H1 (cell line): ENCODE measurements at places on chromosomes 1 and 21. TPM values are rescaled to one million over a fixed set of nuclear protein-coding genes. Genes with fewer than 3 reads are reported as not detected.
A peak's percentile ranks its signal among the peaks of the same experiment; 100 is the strongest.

GRCh38 chr1:85157436-85157835, 43.4 kb downstream of the SYDE2 start:
- H3K36me3 ChIP-seq: no peaks in the 10 kb centered on the region
- no peak overlapping the region for H3K27ac ChIP-seq
- no peaks in the 10 kb centered on the region for H3K27me3 ChIP-seq
- no peak for DNase-seq
- no peak overlapping the region for H3K4me3 ChIP-seq

DNA sequence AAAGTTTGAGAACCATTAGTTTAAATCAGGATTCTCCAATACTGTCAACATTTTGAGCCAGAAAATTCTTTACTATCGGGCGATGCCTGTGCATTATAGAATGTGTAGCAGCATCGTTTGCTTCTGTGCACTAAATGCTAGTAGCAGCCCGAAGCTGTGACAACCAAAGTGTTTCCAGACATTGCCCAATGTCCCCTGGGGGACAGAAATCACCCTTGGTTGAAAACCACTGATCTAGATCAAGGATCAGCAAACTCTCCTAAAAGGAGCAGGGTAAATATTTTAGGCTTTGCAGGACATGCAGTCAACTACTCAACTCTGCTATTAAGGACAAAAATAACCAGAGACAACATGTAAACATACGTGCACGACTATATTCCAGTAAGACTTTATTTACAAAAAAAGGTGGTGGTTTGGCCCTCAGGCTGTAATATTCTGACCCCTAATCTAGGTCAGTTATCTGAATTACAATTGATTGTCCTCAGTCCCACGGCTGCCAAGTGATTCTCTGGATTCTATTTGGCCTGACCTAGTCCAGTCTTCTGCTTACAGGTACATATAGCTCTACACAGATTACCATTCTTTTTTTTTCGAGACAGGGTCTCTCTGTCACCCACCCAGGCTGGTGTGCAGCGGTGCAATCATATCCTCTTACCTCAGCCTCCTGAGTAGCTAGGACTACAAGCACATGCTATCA, 10.6 kb downstream of the FAF1 start:
- no peak overlapping the region for H3K4me3 ChIP-seq
- H3K36me3 ChIP-seq: no peaks in the 10 kb centered on the region
- no peaks in the 10 kb centered on the region for H3K27me3 ChIP-seq
- DNase-seq: no peak
- H3K27ac ChIP-seq: no peak overlapping the region

GRCh38 chr1:67853704-67854103, 20.4 kb upstream of the GNG12 start:
- H3K27ac ChIP-seq: no peak overlapping the region
- H3K27me3 ChIP-seq: no peaks in the 10 kb centered on the region
- H3K4me1 ChIP-seq: no peaks in the 10 kb centered on the region
- peak; percentile 85 for DNase-seq

GRCh38 chr1:168300626-168301025, 19.9 kb downstream of the TBX19 start:
- DNase-seq: no peak
- H3K4me3 ChIP-seq: no peak overlapping the region
- no peaks in the 10 kb centered on the region for H3K27me3 ChIP-seq
- no peaks in the 10 kb centered on the region for H3K4me1 ChIP-seq
- H3K36me3 ChIP-seq: no peaks in the 10 kb centered on the region

GRCh38 chr1:94395748-94396309, 22.4 kb upstream of the ABCD3 start:
- no peak overlapping the region for H3K4me3 ChIP-seq
- H3K27ac ChIP-seq: no peak overlapping the region
- H3K36me3 ChIP-seq: no peaks in the 10 kb centered on the region
- no peaks in the 10 kb centered on the region for H3K27me3 ChIP-seq
- no peak for DNase-seq

- no peak overlapping the region for H3K4me3 ChIP-seq
- no peaks in the 10 kb centered on the region for H3K36me3 ChIP-seq
- no peak overlapping the region for H3K27ac ChIP-seq
- no peak for DNase-seq
Observed at GRCh38 chr1:243903041-243903440, 53.0 kb upstream of the AKT3 start.

DNA sequence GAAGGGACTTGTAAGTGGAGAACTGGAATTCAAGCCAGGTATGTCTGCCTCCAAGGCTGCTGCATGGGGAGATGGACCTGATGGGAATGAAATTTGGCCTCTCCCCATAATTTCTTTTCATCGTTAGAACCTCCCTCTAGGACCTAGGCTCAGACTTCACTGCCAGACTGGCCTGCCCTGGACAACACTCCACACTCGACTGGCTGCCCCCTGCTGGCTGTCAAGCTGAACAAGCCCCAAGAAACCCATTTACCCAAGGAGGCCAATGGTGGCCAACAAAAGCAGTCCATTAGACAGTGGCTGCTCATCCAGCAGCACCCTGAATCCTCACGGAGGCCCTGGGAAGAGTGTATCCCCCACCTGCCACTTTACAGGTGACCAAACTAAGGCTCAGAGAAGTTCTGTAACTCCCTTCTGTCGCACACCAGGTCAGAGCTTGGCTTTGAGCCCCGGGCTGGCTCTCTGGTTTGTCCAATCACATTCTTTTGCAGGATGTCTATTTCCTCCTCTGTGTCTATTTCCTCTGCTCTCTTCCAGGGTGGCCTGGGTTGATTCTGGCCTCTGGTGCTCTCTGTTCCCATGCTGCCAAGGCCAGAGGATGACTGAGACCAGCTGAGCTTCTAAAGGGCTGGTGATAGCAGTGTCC, 3.8 kb downstream of the RNF186 start:
- peaks cover 7% of the 10 kb centered on the region for H3K4me1 ChIP-seq
- no peaks in the 10 kb centered on the region for H3K27me3 ChIP-seq
- no peaks in the 10 kb centered on the region for H3K36me3 ChIP-seq
- no peak overlapping the region for H3K4me3 ChIP-seq
- DNase-seq: peak; percentile 75
- no peak overlapping the region for H3K27ac ChIP-seq

GRCh38 chr1:18373882-18374493, 106.7 kb upstream of the KLHDC7A start:
- no peak overlapping the region for H3K27ac ChIP-seq
- no peak overlapping the region for H3K4me3 ChIP-seq
- no peaks in the 10 kb centered on the region for H3K36me3 ChIP-seq
- DNase-seq: peak; percentile 96

- H3K27ac ChIP-seq: no peak overlapping the region
- no peaks in the 10 kb centered on the region for H3K4me1 ChIP-seq
- no peaks in the 10 kb centered on the region for H3K27me3 ChIP-seq
Observed at GRCh38 chr1:58104960-58105359, 441.6 kb downstream of the OMA1 start.

DNA sequence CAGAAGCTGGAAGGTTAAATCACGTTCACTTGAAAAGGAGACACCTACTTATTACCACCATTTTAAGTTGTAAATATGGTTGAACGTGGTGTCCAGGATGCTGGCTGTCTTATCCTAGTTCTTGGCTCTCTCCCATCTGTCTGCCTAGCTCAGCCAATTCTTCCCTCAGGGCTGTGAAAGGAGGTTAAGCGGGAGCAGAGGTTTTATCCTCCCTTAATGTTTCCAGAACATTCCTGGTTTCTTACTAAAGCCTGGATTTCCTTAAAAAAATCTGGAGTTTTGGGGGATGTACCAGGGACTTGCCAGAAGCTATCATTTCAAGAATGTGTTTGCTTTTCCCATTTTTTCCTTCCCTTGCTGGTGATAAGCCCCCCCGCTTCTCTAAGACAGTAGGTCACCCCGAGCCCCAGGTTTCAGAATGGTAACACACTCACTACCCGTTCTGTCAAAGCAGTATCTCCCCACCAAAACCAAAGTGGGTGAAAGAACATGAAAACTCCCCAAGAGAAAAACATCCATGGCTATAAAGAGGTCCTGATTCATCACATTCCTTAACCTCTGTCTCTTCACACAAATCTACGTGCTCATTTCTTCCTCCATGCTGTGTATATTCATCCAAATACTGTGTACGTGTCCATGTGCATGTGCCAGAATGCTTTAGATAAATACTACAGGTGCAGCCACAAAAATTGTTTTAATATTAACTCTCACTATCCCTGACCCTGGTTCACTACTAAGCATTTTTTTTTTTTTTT, 114.7 kb downstream of the MAP3K21 start:
- no peaks in the 10 kb centered on the region for H3K27me3 ChIP-seq
- no peak overlapping the region for H3K27ac ChIP-seq
- no peak overlapping the region for H3K4me3 ChIP-seq
- H3K36me3 ChIP-seq: no peaks in the 10 kb centered on the region
- peaks cover 3% of the 10 kb centered on the region; the same call in 1 of the 2 replicates for H3K4me1 ChIP-seq

GRCh38 chr1:198604975-198605374, 33.9 kb upstream of the PTPRC start:
- no peaks in the 10 kb centered on the region for H3K36me3 ChIP-seq
- H3K27me3 ChIP-seq: no peaks in the 10 kb centered on the region
- no peak for DNase-seq
- no peak overlapping the region for H3K27ac ChIP-seq
- H3K4me1 ChIP-seq: no peaks in the 10 kb centered on the region

DNA sequence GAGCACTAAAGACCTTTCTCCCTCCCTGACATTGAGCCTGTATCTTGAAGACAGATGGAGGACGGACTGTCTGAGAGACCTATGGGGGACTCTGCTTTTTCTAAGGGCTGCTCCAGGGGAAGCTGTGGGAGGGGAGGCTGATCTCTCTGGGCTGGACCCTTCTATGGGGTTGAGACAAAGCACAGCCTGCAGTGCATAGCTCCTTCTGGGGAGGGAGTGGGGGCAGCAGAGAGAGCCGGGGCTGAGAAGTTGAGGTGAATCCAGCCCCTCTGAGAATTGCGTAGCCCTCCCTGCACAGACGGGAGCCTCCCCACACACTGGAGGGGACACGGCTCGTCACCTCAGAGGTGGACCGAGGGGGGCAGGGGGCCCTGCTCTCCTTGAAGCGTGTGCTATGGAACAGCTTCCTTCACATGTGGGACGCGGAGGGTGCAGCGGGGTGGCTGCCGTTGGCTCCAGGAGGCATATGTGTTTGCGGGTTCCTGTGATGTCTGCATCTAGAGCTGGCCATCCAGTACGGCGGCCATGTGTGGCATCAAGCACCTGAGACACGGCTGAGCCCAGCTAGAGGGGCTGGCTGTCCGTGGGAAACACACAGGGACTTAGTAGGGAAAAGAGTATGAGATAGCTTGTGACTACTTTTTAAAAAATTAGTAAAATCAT, 299.1 kb downstream of the CAMTA1 start:
- H3K27ac ChIP-seq: no peak overlapping the region
- no peaks in the 10 kb centered on the region for H3K27me3 ChIP-seq
- no peaks in the 10 kb centered on the region for H3K4me1 ChIP-seq

GRCh38 chr1:193658081-193658480, 471.7 kb upstream of the B3GALT2 start:
- H3K4me3 ChIP-seq: no peak overlapping the region
- H3K36me3 ChIP-seq: no peaks in the 10 kb centered on the region
- no peak for DNase-seq
- H3K27me3 ChIP-seq: no peaks in the 10 kb centered on the region

DNA sequence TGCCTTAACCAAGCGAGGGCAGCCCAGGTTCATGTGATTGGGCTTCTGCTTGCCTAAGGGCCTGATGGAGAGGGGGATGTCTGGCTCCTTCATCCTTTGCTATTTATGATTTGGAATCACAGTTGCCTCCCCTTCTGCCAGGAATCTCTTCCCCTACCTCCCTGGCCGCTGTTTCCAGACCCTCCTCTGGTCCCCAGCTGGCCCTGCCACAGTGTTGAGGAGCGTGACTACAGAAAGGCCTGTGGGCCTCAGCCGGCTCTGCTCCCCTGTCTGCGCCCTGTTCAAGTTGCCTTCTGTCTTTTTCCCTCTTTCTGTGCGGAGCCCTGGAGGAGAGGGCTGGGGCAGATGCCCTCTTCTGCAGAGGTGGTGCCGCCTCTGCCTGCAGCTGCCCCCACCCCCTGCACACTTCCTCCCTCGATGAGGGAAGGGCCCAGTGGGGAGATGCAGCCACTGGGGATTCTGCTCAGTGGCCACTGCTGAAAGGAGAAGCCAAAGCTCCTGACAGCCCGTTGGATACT, 6.5 kb downstream of the KIAA1614 start:
- H3K36me3 ChIP-seq: no peaks in the 10 kb centered on the region
- no peak for DNase-seq
- H3K27me3 ChIP-seq: no peaks in the 10 kb centered on the region
- H3K27ac ChIP-seq: no peak overlapping the region
- no peak overlapping the region for H3K4me3 ChIP-seq

DNA sequence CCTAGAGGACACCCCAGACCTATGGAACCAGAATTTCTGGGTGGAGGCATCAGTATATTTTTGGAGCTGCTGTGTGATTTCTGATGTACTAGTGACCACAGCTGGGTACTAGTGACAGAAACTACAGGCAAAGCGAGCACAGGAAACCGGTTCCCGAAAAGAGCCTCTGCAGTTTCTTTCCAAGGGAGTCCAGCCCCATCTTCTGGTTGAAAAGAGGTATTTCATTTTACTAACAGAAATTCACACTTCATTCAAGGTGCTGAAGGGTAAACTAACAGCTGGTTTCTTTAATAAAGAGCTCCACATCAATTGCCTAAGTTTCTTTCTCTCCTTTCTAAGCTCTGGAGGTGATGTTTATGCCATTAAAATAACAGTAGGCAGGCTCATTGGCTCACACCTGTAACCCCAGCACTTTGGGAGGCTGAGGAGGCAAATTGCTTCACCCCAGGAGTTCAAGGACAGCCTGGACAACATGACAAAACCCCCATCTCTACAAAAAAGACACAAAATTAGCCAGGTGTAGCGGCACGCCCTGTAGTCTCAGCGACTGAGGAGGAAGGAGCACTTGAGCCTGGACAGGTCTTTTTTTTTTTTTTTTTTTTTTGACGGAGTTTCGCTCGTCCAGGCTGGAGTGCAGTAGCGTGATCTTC, 22.0 kb downstream of the THAP3 start:
- peaks cover 40% of the 10 kb centered on the region for H3K36me3 ChIP-seq
- H3K4me1 ChIP-seq: no peaks in the 10 kb centered on the region; the same call in 1 of the 2 replicates
- H3K4me3 ChIP-seq: no peak overlapping the region
- H3K27ac ChIP-seq: no peak overlapping the region
- DNase-seq: no peak

DNA sequence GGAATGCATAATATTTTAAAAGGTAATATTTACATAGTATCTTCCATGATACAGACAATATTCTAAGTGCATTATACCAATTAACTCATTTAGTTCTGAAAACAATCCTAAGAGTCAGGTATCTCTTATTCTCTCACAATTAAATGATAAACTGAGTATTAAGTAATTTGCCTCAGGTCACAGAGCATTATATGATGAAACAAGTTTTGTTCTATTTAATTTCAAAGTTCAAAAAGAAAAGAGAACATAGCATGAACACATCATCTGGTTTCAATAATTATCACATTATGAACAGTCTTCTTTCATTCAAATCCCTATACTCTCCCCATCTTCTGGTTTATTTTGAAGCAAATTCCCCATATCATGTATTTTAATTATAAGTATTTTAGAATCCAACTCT, 927.5 kb downstream of the ADGRL2 start:
- H3K4me1 ChIP-seq: no peaks in the 10 kb centered on the region
- no peak for DNase-seq
- H3K27me3 ChIP-seq: no peaks in the 10 kb centered on the region

- H3K27me3 ChIP-seq: peaks cover 37% of the 10 kb centered on the region
- DNase-seq: no peak
- peaks cover 2% of the 10 kb centered on the region; the same call in 1 of the 2 replicates for H3K4me1 ChIP-seq
- no peak overlapping the region for H3K27ac ChIP-seq
- H3K36me3 ChIP-seq: no peaks in the 10 kb centered on the region
Observed at GRCh38 chr1:214187121-214187900, 93.6 kb upstream of the SMYD2 start.

LORICRIN gene
- total RNA-seq: not detected in 2 replicates

TRAF3IP3 gene
- not detected in 2 replicates for total RNA-seq

OR2T27 gene
- not detected in 2 replicates for total RNA-seq

PIK3CD gene
- 24.1 and 24.8 TPM in 2 replicates for total RNA-seq

OPTC gene
- 0.78 and 1.1 TPM in 2 replicates for total RNA-seq

ITLN2 gene
- total RNA-seq: 4.7 and 5.6 TPM in 2 replicates

IPO9 gene
- 122 and 124 TPM in 2 replicates for total RNA-seq

SPATA45 gene
- 0.65 TPM in 1 of 2 replicates, not detected in the other for total RNA-seq
